Hematopoietic multipotent progenitor cell treated with erythropoietin and hydrocortisone succinate and interleukin-3 and kit ligand, for 8 days (in vitro differentiated cells): ENCODE measurements at places on chromosomes 5 and 9.
A peak's percentile ranks its signal among the peaks of the same experiment; 100 is the strongest.

GRCh38 chr5:117131048-117131679 lies 556.5 kb upstream of the SEMA6A start:
- DNase-seq: no peak

DNA sequence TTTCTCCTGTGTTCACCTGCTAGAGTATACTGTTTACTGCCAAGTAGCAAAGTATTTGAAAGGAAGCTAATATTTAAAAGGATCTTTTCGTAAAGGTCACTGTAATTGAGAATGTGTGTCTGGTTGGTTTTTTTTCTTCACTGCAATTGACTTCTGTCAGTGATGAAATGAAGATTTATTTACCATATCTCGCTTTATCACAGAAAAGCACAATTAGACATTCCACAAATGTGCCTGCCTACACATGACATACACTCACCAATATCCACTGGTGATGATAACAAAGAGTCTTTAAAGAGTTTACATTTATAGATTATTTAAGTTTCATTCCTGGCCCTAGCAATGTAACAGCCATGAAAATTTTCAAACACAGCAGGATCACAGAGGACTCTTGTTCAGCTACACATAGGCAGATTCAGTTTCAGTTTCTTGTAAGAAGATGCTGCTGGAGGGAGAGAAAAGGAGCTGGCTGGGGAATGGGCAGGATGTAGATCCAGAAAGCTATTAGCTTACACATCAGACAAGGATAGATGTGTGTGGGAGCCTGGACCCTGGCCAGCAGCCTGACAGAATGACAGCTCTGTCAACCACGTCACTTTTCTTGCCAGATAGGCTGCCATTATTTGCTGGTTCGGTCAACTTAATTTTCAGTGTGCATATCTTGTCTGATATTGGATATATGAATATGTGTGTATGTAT lies 104.0 kb downstream of the GDNF start:
- DNase-seq: no peak

- DNase-seq: no peak
Observed at GRCh38 chr9:114080773-114081440, 2.8 kb upstream of the AMBP start.

DNA sequence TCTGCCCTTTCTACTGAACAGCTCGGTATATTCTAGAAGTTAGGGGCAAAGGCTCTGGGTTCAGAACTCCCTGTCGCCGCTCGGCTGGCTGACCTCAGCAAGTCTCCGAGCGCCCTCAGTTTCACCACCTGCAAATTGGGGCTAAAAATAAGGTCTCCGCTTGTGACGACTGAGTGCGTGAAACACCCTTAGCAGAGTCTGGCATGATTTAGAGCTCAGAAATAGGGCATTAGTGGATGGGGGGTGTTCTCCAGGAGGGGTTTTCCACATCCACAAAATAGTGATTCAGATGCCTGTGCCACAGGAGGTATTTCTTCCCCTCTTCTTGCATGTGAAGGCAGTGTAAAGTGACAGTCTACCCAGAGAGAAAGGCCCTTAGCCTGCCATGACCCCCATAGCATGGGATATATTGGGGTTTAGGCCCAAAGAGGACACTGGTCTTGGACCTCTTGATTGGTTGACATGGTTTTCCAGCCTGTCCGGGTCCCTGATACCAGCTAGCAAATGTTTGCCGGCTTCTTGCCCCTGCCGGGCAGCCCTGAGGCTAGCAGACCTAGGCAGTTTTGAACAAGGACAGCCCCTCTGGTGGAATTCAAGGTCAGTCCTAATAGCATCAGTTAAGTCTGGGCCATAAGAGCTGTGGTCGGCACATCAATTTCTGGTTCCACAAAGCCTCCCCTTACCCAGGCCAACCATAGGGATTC lies 1.4 kb downstream of the ERGIC1 start:
- no peak for DNase-seq

- peak; percentile 31 for DNase-seq
Observed at GRCh38 chr9:134066913-134067851, 644 bp downstream of the BRD3 start.

DNA sequence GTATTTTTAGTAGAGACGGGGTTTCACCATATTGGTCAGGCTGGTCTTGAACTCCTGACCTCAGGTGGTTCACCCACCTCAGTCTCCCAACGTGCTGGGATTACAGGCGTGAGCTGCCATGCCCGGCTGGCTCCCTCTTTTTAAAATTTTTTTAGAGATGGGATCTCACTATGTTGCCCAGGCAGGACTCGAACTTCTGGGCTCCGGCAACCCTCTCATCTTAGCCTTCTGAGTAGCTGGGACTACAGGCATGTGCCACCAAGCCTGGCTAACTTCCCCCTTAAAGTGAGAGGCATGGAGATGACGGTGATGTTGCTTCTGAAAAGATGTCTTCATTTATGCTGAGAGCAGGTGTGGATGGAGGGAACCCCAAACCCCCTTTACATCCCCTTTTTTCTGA lies 43.7 kb upstream of the PWWP2A start:
- no peak for DNase-seq

DNA sequence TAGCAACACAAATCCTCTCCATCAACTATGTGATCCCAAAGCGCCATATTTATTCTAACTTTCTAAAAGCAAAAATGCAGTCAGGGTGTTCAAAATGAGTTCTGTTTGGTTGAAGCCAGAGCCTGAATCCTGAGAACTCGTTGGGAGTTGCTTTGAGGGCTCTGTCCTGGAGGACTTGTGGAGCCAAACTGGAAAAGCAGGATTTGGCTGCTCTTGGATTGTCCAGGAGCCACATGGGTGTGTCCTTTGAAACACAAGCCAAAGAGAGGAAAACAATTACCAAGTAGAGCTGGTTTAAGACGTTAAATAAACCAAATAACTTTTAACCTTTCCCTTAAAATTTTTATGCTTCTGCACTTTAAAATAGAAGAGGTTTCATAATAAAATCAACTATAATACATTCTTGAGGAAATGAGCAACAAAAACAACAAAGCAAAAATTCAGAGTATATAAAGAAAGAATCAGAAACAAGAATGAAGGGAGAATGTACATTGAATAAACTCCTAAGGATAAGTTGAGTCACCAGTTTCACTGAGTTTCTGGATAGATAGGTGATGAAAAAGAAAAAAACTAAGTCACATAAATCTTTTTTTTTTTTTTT lies 13.5 kb downstream of the C5orf46 start:
- no peak for DNase-seq

- DNase-seq: no peak
Observed at GRCh38 chr5:84014966-84015365, 294.3 kb upstream of the HAPLN1 start.

DNA sequence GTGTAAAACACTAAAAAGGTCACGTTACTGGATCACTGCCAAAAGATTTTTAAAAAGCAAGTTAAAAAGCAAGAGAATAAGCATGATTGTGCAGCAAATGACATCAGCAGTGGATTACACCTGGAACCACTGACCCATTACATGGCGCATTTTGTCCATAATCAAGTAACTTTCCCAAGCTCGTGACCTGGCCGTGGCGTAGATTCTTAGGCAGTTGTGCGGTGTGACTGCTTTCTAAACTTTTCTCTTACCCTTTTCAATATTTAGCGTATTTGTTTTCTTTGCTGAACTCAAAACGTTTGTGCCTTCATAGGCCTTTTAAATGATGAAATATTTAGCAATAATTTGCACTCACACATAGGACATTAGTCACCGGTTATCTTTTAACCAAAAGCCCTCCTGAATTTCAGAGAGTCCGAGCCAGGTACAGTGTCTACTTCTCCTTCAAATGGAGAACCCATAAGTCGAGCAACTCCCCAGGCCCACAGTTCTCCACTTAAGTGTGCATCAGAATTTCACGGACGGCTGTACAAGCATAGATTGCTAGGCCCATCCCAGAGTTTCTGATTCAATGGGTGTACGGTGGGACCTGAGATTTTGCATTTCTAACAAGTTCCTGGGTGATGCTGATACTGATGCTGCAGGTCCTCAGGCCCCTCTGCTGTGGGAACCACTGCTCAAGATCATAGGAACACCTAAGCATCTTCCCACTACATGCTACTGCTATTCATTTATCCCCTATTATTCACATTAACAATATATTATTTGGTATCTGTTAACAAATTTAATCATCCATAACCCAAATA lies 144.4 kb downstream of the GLIS3 start:
- DNase-seq: no peak

DNA sequence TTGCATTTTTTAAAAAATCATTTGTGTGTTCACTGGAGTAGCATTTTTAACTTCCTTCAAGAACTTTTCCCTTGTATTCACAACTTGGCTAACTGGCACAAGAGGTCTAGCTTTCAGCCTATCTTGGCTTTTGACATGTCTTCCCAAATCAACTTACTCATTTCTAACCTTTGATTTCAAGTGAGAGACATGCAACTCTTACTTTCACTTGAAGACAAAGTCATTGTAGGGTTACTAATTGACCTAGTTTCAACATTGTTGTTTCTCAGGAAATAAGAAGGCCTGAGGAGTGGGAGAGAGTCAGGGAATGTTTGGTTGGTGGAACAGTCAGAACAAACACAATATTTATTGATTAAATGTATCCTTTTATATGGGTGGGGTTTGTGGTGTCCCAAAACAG lies 95.0 kb upstream of the C9orf72 start:
- DNase-seq: no peak

DNA sequence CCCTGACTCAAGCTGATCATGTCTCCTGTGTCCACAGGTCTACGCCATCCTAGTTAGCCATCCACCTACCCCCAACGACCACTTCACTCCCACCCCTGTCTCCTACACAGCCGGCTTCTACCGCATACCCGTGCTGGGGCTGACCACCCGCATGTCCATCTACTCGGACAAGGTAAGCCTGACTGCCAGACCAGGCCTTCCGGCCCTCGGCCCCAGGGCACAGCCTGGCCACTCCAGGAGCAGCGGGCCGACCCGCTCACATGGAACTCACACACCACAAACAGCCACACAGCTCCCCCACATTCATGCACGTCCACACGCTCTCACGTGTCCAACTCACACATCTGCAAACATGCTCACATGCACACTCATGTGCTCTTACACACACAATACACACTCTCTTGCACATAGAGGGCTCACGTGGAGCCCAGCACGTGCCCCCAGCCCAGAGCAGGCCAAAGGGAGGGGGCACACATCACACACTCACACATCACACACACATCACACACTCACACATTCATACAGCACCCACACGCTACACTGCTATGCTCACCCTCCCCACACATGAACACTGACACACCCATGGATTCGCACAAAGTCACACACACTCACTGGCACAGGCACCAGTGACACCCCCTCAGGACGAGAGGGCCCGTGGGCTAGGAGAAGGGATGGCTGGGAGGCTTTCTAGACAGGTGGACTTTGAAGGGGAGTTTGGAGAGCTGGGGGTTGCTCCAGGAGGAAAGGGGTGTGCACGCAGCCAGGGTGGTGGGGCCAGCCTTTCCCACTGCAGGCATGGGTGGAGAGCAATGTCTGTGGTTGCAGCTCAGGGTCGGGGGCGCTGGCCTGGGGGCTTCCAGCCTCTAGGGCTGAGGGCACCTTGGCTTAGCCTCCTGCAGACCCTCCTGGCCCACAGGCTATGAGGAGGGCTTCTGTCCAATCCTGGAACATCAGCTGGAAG lies 3.3 kb downstream of the GRIN1 start:
- no peak for DNase-seq

DNA sequence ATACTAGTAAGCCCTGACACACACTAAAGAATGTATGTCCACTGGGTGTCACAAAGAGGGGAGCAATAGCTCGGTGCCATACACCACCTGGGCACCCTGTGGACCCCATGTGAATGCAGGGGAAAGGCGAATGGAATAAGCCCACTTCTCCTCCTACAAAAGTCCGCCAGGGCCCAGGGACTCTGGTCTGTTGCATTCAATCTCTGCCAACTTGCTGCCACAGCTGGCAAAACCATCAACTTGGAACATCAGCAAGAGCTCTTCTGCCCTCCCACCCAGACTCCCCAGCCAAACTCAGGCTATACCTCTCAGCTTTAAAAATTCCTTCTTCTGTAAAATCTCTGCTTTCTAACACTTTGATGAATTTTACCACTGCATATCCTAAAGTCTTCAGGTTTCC lies 54.5 kb downstream of the PFDN1 start:
- DNase-seq: no peak

DNA sequence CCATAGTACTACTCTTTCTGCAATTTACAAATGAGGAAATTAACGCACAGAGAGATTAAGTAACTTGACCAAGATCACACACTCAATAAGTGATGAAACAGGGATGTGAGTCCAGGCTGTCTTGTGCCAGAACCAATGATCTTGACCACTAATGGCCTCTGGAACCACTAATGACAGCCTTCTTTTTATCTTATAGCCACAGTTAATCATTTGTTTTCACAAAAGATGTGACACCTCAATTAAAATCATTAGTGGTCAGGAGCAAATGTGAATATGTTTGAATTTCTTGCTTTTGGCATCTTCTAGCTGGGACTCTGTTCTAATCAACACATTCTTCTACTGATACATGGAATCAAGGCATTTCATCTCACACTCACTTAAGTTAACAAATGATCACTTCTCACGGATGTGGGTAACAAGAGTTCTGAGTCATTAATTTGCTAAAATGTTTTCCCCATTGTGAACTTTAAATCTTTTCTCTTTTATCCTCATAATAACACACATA lies 102.7 kb upstream of the CD180 start:
- DNase-seq: no peak

DNA sequence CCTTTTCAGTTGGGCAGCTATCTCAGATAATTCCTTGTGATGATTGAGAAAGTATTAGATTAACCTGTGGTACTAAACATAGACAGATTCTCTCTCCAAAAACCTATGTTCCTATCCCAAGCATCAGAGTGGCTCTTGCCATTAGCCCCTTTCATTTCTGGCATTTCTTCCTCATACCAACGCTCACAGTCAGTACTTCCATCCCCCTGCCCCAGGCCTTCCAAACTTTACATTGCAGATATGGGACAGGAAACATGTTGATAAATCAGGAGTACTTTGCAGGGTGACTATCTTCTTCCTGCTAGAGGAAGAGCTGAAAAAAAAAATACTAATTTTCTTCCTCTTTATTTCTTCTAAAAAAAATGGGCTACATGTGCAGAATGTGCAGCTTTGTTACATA lies 442.6 kb upstream of the RGMB start:
- DNase-seq: no peak

DNA sequence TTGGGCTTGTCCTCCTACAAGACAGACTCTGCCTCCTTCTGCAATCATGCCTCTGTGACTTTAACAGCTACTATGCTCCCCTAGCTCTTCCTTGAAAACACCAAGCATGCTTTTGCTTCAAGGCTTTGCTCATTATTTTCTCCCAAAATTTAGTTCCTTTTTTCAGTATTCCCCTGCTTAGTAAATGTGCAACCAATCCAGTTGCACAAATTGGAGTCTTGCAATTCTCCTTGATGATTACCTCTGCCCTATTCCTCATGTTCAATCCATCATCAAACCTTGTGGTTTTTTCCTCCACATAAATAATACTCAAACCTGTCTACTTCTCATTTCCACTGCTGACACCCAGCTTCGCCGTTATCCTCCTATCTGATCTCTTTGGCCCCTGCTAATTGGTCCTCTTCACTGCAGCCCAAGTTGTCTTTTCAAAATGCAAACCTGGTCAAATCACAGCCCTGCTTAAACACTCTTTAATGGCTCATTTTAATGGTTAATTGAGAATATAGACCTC lies 296.3 kb downstream of the CWC27 start:
- no peak for DNase-seq

GRCh38 chr9:126144196-126144595 lies 182.4 kb upstream of the MVB12B start:
- DNase-seq: no peak

- no peak for DNase-seq
Observed at GRCh38 chr5:73921741-73922140, 295.7 kb downstream of the ARHGEF28 start.
